ENCODE measurements at places on chromosomes 11 and 22. TPM values are rescaled to one million over a fixed set of nuclear protein-coding genes. Genes with fewer than 3 reads are reported as not detected.

DNA sequence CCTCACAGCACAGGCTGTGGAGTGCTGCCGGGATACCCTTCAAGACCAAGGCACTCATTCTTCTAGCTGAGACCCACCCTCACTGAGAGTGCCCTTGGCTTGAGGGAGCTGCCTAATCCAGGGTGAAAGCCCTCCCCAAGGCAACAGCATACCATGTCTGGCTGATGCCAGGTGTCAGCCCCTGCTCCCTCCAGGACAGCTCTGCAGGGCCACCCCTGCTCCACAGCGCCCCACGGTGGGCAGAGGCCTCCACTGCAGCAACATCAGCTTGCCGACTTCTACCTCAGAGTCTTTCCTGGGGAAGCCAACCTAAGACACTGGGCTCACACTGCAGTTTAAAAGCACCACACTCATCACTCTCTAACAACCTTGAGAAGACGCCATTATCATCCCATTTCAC, 29.0 kb downstream of the TTLL1 start:
- DNase-seq: no peak

- DNase-seq: no peak
Observed at GRCh38 chr11:124829986-124830385, 29.8 kb upstream of the MSANTD2 start.

GRCh38 chr11:109788948-109789490, 304.2 kb upstream of the ZC3H12C start:
- no peak for DNase-seq

DNA sequence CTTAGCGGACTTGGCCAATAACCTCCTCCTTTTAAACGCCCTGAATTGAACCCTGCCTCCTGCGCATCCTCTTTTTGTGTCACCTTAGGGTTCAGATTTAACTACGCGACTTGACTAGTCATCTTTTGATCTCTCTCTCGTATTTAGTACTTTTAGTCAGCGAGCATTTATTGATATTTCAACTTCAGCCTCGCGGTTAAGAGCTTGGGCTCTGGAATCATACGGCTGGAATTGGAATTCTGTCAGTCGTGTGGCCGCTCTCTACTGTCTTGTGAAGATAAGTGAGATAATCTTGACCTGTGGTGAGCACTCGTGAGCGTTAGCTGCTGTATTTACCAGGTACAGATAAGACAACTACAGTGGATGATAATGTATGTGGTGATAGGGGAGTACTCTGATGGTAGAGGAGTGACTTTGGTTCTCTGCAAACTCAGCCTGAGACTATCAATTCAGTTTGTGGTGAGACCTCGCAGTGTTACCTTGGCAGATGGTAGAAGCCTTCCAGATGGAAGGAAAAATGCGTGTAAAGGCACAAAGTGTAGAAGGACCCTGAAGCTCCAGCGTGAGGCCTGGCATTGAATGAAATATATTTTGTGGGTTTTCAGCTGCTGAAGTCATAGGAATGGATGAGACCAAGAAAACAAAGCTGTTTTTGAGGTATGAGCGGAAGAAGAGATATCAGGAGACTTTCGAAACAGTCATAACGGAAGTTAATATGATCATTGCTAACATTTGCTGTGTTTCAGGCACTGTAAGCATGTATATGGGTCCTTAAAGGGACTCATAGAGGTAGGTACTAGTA, 682 bp downstream of the ATM start:
- DNase-seq: no peak

GRCh38 chr11:20084921-20085814, 75.1 kb downstream of the DBX1 start:
- no peak for DNase-seq

DNA sequence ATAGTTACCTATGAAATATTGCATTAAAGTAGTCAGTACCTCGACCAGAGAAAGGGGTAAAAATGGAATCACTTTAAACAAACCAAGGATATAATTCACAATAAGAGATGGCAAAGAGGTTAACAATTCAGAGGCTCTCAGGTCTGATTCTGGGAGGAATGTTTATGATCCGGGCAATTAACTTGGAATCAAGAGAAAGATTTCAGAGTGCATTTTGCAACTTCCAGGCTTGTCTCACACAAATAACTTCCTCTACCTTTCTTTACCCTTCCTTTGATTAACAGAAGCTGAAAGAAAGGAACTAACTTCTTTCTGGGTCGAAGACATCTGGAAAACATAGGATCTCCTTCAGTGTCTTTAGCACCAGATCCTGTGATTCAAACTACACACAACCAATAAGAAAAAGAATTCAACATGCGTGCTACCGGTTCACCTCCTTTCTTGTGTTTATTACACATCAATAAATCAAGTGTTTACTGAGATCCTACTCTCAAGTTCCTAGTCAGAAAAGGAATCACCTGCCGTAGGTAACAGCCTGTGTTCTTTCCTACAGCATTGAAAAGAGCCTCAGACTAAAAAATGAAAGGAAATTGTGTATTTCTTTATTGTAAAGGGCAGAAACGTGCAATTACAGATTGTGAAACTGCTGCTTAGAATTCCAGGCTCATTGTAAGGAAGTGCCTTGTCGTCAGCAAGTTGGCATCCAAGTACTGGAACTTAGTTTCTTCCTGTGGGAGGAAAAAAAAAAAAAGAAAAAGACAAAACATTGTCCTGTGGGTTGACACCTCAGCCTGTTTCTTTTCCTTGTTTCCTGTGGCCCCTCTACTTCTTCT, 29.5 kb downstream of the CARD18 start:
- no peak for DNase-seq

DNA sequence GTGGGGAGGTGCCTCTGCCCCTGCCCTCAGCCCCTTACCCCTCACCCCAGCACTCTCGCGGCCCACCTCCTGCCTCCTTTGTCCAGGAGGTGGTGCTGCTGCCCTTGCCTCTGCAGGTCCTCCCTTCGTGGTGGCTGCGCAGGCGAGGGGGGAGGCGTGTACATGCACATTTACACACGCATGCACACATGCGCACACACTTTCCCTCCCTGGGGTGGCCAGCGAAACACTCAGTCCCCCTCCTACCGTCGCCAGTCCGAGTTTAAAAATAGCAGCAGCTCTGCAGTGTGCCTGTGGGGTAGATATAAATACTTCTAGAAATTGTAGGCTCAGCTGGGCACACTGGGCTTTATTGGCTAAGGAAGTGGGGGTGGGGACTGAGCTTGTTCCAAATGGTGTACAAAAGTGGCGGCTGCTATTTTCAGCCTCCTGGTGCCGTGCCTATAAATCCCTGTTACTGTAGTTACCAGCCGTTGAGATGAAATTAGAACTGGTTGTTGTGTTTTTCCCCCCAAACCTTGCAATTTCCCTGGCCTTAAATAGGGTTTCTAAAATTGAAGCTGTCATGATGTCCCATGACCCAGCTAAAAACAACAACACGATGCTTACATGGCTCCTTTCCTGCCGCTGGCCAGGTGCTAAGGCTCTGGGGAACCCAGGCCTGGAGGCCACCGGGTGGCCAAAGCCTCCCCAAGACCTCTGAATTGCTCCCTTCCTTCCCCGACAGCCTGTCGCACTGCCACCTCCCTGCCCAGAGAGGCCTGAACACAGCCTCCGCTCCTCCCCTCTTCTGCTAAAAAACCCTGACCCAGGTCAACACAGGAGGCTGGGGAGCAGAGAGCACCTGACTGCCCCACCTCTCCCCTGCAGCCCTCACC, 12.4 kb downstream of the PICK1 start:
- DNase-seq: peak; percentile 94

DNA sequence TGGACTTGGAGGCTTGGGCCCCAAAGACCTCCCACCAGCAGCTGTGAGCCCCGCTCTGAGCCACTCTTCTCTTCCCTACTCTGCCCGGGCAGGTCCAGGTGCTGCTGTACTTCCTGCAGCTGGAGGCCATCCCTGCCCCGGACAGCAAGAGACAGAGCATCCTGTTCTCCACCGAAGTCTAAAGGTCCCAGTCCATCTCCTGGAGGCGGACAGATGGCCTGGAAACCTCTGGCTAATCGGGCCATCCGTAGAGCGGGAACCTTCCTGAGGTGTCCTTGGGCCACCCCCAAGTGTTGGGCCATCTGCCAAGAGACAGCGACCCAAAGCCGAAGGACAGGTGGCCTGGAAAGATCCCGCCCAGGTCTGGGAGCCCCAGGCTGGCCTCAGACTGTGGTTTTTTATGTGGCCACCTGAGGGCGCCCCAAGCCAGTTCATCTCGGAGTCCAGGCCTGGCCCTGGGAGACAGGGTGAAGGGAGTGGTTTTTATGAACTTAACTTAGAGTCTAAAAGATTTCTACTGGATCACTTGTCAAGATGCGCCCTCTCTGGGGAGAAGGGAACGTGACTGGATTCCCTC, 135.1 kb downstream of the BCR start:
- peak; percentile 87 for DNase-seq

DNA sequence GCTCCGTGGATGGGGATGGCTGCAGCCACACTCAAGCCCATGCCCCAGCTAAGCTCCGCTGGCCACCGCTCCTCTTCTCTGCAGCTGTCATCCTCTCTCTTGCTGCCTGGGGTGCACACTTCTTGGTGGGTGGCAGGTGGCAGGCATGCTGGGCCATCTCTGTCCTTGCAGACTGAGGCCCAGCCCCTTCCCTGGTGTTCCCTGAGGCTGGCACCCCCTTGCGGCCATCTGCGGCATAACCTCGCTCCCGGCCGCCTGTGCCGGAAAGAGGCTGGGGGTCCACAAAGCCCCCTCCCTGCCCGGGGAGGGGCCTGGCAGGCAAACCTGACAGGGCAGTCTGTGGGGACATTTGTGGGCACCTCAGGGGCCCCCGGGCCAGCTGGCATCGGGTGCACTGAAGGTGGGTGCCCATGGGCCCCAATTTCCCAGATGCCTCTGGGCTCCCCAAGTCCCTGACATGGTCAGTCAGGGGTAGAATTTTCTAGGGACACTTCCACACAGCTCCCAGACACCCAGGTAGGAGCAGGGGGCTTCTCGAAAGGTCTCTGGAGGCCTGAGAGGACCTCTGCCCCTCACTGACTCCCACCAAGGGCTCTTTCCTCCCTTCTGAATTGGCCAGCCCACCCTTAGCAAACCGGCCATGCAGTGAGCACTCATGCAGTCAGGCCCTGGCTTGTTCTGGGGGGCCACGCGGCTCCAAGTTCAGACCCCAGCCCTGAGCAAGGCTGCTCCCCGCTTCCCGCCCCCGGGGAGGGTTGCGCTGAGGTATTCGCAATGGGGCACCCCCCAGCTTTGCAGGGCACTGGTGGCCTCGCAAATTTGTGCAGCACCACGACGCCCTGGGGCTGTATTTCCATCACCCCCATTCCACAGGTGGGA, 23.5 kb upstream of the TH start:
- DNase-seq: no peak

GRCh38 chr11:34234086-34234740, 123.6 kb downstream of the ABTB2 start:
- DNase-seq: no peak

- DNase-seq: peak; percentile 60
Observed at GRCh38 chr11:64918017-64918416, 1.0 kb upstream of the ATG2A start.

DNA sequence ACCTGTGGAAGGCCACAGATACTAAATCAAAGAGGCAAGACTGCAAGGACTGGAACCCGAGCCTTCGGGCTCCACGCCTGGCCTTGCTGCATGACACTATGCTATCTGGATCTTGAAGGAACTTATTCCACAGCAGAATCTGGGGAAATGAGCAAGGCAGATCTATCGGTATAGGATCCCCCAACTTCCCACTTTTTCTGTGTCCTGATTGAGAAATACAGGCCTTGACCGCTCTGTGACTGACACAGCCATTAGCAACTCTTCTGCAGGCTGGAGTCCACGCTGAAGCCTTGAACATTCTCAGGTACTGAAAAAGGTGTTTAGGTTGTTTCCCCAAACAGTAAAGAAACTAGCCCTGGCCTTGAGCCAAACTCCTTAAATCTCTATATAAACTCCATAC, 241.2 kb upstream of the NARS2 start:
- DNase-seq: no peak

DNA sequence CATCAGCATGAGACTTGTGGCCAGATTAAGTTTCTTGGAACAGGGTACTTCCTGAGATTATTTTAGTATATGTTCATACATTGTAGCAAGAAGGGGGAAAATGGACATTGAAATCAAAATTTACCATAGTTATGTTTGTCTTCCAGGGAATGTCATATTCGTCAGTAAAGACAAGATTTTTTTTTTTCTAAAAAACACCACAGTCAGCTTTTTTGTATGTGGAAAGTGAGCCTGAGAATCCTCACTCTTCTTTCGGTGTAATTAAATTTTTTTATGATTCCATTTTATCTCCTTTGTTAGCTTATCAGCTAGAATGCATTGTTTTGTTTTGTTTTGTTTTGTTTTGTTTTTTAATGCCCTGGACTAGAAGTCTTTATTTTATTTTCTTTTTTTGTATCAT, 31.5 kb upstream of the LIPT2 start:
- no peak for DNase-seq

- no peak for DNase-seq
Observed at GRCh38 chr22:28005513-28005912, 86.5 kb upstream of the PITPNB start.

DNA sequence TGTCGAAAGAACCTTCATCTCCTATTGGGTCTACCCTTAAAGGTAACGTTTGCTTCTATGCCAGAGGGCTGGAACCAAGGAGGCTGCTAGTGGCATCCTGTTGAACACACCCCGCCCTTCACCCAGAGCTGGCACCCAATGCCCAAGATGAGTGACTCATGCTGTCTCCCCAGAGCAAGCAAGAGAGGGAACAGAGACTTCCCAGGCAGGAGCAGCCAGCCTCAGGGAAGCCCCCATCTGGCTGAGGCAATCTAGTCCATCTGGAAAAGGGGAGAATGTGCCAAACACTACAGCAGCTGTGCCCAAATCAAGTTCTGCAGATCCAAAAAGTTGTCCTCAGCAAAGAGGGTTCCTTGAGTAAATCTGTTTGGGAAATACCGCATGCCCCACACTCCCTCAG, 91.9 kb upstream of the TP53I11 start:
- no peak for DNase-seq

RBX1 gene
- total RNA-seq: 50.7 TPM

SSTR3 gene
- total RNA-seq: not detected

P2RY2 gene
- total RNA-seq: 0.16 TPM

OR10V1 gene
- total RNA-seq: not detected

CYTH4 gene
- 22.0 TPM for total RNA-seq

CARD10 gene
- 3.9 TPM for total RNA-seq

Data from sigmoid colon (tissue), 7 donors.